Urinary bladder (tissue), 4 donors: ENCODE measurements at places on chromosomes 6 and 20. TPM values are rescaled to one million over a fixed set of nuclear protein-coding genes. Genes with fewer than 3 reads are reported as not detected.

DNA sequence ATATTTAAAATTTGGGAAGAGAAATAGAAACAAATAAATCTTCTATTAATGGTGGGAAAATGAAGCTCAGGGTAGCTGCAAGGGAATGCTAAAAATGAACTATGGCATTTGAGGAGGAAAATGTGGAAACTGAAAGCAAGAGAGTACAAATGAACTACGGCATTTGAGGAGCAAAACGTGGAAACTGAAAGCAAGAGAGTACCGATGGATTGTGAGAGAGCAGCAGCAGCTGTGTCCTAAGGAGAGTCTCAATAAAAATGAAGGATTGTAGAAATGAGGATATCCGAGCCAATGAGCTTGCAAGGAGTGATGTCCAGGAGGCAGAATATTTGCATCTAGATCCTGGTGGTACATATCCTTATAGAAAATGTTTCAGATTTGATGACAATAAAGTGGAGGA is 547.1 kb upstream of the ZNF337 start:
- no peak for DNase-seq

DNA sequence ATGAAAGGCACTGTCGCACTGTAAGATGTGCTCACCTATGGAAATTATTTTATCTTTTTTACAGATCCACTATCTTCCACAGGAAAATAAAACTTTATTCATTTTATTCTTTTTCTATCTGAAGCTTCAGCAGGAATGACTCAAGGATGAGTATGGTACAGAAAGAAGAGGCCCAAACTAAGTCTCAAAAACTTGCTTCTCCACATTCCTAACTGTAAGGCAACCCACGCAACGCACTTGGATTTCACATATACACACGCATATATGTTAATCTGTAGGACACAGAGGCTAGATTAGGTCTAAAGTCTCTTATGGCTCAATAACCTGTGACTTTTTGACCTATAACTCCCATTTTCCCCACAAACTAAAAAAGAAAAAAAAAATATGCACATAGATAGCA is 81.9 kb downstream of the RALGAPA2 start:
- no peak for DNase-seq

DNA sequence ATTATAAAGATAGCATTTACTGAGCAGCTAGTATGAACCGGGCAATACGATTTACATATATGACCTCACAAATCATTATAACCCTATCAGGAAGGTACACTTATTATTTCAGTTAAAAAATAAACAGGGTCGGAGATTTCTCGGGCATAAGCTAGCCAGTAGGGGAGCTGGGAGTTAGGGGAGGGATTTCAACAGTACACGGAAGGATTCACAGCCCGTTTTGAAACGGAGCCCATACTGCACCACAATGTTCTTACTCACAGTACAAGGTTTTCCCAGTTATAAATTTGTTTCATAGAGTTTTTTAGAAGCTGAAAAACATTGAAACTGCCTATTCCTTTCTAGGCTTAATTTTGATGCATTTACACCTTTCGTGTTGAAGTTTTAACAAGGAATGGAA is 607.1 kb downstream of the HDGFL1 start:
- no peak for DNase-seq

GRCh38 chr6:31453259-31453658 is 44.7 kb upstream of the MICB start:
- DNase-seq: no peak

DNA sequence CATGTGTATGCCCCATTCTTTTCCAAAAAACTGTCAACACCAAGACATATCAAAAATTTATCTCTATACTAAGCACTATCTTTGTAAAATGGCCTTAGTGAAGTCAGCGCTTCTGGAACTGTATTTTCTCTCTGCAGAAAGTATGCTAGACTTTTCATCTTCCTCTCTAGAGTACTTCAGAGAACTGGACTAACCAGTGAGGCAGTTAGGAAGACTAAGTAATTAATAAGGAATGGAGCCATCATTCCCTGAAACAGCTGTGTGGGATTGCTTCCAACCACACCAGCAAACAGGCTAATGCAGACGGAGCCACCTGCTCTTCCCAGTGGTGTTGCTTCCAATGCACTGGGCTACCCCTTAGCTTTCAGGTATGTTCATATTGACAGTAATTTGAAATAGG is 169.1 kb upstream of the FUT9 start:
- DNase-seq: no peak

The SPINT3 gene
- not detected for total RNA-seq

The KCNK17 gene
- 0.95 TPM for total RNA-seq

The USP49 gene
- total RNA-seq: 4.9 TPM
